CD4-positive, alpha-beta T cell (primary cell): ENCODE measurements at places on chromosomes 7 and 10.

- no peak for DNase-seq
- H3K36me3 ChIP-seq: no peaks in the 10 kb centered on the region
- no peaks in the 10 kb centered on the region for H3K4me1 ChIP-seq
- no peak overlapping the region for H3K4me3 ChIP-seq
Measured at GRCh38 chr7:98678215-98678614, 61.1 kb downstream of the NPTX2 start.

DNA sequence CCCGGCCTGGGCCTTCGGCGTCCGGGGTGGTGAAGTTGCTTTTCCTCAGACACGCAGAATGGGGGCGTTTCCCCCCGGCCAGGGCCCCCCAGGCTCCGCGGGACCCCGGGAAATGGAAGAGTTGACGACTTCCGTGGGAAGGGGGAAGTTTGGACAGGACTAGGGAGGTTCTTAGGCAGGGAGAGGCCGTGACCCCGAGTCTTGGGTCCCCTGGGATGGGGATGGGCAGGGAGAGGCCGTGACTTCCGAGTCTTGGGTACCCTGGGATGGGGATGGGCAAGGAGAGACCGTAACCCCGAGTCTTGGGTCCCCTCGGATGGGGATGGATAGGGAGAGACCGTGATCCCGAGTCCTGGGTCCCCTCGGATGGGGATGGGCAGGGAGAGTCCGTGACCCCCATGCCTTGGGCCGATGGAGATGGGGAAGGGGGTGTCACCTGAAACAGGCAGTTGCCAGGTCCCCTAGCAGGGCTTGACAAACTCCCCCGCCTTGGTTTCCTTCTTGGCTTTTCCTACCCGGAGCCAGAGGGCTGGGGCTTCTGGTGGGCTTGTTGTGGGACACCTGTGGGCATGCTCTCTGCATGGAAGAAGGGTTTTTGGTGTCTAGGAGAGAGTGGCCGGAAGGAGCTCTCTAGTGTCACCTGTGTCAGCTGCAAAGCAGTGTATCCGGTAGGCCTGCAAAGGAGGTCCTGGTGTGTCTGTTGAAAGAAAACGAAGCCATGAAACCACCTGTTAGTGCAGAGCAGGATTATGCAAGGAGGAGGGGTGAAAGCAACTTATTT is 1.1 kb downstream of the TRRAP start:
- H3K4me1 ChIP-seq: peaks cover 28% of the 10 kb centered on the region
- H3K4me3 ChIP-seq: peak overlapping the region; percentile 97
- peak; percentile 52 for DNase-seq
- H3K36me3 ChIP-seq: peaks cover 33% of the 10 kb centered on the region
- peak overlapping the region; percentile 87 for H3K27ac ChIP-seq

DNA sequence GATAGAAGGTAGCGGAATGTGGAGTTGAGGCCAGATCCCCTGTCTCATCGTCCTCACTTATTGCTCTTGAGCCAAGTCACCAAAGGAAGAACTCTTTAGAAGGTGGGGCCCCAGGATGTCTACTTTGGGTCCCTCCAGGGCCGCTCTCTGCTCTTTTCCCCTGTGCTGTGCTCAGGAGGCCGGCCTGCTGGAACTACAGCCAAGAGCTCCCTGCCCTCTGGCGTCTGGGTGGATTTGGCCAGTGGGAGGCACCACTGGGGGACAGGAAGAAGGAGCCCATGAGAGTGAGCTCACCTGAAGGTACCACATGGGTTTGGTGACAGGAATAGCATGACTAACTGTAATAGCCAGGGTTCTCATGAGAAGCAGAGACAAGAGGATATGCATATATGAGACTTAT is 97.7 kb upstream of the FAM180A start:
- no peaks in the 10 kb centered on the region for H3K36me3 ChIP-seq
- no peaks in the 10 kb centered on the region for H3K4me1 ChIP-seq
- no peak for DNase-seq

- peaks cover 18% of the 10 kb centered on the region for H3K4me1 ChIP-seq
- no peaks in the 10 kb centered on the region for H3K27me3 ChIP-seq
- no peak for DNase-seq
- no peaks in the 10 kb centered on the region for H3K36me3 ChIP-seq
- H3K4me3 ChIP-seq: peak overlapping the region; percentile 83
Measured at GRCh38 chr7:112938863-112939573, 147.6 kb downstream of the GPR85 start.

DNA sequence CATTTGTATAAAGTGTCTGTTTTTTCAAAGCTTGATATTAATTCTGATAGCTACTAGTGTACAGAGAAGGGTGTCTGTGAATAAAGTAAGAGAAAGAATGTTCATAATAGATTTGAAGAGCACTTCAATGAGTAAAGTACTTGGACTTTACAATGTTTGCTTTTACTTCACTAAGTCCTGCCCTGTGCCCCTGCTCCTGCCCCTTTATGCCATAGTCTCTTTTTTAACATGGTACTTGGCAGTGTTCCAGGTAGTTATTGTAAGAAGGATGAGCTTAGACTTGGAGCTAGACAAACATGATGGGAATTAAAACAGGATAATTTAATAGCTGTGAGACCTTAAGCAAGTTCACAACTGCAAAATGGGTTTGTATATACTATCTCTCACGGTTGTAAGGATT is 41.0 kb downstream of the ZEB1 start:
- DNase-seq: no peak
- H3K27me3 ChIP-seq: no peaks in the 10 kb centered on the region
- no peak overlapping the region for H3K4me3 ChIP-seq

DNA sequence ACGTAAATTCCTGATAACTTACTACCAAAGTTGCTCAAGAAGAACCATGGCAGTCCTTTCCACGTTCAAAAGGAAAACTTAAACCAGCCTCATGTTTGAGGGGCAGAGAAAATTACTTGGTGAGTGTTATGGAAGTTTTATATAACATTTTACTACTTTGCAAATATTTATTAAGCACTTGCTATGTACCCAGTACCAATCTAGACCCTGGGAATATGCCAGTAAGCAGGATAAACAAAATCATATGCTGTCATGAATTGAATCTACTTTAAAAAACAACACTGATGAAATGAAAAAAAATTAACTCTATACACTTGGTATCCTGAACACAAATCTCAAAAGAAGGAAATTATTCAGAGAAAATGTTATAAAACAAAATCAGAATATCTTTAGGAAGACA is 46.1 kb downstream of the NCAPG2 start:
- no peak overlapping the region for H3K4me3 ChIP-seq
- no peak overlapping the region for H3K27ac ChIP-seq
- peaks cover 18% of the 10 kb centered on the region for H3K36me3 ChIP-seq

DNA sequence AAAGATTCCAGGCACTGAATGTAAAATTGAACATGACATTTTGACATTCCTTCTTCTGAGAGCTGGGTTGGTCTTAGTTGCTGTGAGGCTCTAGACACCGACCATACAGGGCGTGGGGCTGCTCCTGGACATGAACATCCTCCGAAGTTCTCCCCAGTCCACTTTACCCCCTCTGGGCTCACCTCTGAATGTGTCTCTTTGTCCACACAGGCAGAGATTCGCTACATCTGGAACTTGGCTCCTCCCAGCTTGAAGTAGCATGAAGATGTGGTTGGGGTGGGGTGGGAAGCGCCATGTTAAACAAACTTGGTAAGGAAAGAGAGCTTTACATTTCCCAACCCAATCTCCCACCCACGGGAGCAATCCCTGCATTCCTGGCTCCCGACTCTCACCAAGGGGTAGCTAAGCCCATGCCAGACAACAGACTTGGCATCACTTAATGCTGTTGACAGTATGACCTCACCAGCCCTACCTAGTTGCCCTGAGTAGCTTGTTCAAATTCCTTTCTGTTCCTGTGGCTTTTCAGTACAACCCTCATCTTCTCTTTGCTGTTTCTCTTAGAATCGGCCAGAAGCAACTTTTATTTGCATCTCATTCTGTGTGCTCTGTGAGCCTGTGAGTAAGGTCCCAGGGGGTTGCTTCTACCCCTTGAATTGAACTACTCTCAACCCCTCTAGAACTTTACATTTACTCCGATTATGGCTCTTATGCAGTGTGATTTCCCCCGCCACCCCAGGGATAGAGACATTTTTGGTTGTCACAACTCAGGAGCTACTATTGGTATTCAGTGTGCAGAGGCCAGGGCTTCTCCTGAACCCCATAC is 211.4 kb downstream of the SEC23IP start:
- no peak for DNase-seq
- H3K4me1 ChIP-seq: no peaks in the 10 kb centered on the region
- H3K36me3 ChIP-seq: no peaks in the 10 kb centered on the region
- no peak overlapping the region for H3K27ac ChIP-seq

DNA sequence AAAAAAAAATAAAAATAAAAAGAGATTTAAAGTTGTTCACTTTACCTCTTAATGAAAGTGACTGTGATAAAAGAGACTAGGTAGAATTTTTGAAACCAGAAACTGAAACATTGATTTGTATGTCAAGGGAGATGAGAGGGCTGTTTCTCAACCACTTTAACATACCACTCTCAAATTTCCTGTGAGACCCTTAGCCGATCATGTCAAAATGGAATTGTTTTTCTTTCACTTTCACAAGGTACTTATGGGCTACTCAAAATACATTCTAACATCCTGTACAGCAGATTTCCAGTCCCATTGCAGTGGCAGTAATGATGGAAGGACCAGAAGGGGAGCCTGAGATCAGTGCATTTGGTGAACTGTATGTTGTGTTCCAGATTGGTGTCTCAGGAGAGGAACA is 261.2 kb downstream of the PPP1R3A start:
- no peak for DNase-seq
- no peak overlapping the region for H3K27ac ChIP-seq
- H3K4me1 ChIP-seq: no peaks in the 10 kb centered on the region

DNA sequence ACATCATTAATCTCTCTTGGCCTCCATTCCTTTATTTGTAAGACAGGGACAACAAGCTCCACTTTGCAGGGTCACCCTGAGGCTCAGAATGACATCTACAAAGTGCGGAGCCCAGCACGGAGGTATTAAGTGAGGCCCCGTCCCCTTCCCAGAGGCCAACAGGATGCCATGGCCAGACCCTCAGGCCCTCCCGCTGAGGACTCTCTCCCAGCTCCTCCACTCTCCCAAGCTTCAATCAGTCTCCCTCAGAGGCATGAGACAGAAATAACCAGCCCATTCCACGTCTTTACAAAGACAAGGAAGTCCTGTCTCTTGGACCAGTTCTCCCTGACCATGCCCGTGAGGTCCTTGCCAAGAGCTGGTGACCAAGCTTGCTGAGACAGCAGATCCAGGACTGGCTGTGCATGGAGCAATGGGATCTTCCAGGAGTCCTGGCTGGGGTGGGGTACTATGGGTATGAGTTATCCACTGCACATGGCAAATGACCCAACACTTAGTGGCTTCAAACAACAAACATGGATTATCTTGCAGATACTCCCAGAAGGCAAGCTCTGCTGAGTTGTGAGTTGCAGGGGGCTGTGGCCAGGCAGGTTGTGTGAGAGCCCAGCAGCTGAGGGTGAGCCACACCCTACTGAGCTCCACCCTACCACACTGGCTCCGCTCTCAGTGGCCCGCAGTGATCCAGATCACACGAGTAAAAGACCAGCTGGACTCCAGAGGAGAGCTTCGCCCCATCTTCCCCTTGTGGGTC is 4.3 kb upstream of the PPIF start:
- H3K4me1 ChIP-seq: peaks cover 25% of the 10 kb centered on the region
- H3K4me3 ChIP-seq: no peak overlapping the region
- DNase-seq: no peak
- no peaks in the 10 kb centered on the region for H3K36me3 ChIP-seq
- no peaks in the 10 kb centered on the region for H3K27me3 ChIP-seq

DNA sequence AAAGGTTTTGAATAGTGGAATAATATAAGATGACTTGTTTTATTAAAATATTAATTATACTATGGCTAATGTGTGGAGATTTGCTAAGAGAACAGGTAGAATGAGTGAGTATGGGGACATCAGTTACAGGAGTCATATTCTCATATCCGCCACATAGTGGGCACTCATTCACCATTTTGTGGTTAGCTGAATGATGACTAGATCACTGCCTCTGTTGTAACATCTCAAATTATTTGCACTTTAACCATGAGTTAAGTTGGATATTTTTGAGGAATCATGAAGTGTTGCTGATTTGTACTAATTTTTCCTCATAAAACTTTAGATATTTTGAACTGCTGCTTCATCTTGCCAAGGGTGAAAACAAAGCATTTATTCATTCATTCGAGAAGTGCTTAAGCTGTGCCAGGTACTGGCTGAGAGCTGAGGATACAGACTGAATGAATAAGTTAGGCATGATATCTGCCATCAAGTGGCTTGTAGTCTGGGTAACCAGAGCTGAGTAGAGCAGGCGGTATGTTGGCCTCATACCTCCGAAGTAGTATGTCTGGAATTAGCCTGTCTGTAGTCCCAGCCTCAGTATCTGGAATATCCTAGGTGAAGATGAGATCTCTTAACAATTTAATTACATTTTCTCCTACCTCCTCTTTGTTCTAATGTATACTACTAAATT is 100.5 kb downstream of the ZEB1 start:
- no peaks in the 10 kb centered on the region for H3K36me3 ChIP-seq
- H3K4me3 ChIP-seq: no peak overlapping the region
- H3K27me3 ChIP-seq: no peaks in the 10 kb centered on the region

DNA sequence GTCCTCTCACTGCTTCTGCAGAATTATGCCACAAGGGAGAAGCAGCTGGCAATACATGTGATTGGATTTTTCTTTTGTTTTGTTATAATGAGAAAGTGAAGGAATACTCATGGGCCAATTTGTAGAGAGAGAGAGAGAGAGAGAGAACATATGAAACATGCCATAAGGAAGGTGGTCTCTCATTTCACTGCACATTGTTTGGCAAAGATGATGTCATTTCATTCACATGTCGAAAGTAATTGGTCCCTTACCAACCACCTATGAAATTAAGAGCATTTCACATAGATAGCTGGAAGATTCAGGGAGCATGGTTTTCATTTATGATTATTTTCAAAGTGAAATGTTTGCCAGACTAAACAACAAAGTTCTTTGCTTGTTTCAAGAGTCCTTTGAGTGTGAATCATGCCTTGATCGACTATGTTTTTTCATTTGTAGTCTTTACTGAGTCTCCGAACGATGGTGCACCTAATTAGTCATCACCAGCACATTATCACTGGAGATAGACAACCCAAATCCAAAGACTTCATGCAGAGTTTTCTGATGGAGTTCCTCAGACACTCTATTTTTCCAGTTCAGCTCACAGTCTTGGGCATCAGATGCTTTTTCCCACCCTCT is 130.1 kb upstream of the ZEB1 start:
- no peaks in the 10 kb centered on the region for H3K27me3 ChIP-seq
- no peaks in the 10 kb centered on the region for H3K36me3 ChIP-seq
- no peak overlapping the region for H3K4me3 ChIP-seq
- DNase-seq: no peak

DNA sequence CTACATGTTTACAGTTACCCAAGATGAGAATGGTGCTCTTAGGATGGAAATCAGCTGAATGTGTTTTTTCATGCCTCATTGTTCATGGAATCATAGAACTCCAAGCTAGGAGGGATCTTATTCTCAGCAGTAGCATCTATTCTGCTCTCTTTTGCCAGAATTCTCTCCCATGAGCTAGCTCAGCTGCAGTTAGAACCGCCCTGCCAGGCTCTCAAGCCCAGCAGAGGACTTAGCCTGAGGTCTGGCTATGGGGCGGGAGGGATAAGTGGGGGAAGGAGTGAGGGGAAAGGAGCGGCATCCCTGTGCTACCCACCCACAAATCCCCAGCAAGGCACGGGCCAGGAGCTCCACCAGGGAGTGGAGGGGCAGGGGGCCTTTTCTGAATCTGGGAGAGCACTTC is 120.7 kb upstream of the PLXNA4 start:
- no peak overlapping the region for H3K27ac ChIP-seq
- H3K27me3 ChIP-seq: no peaks in the 10 kb centered on the region
- H3K4me3 ChIP-seq: no peak overlapping the region
- DNase-seq: no peak
- H3K36me3 ChIP-seq: no peaks in the 10 kb centered on the region
